ENCODE measurements at places on chromosomes 5 and 9. TPM values are rescaled to one million over a fixed set of nuclear protein-coding genes. Genes with fewer than 3 reads are reported as not detected.

GRCh38 chr5:157952374-157952685 lies 93.4 kb upstream of the CLINT1 start:
- peaks cover 13% of the 10 kb centered on the region for H3K4me1 ChIP-seq
- DNase-seq = no peak
- no peaks in the 10 kb centered on the region for H3K36me3 ChIP-seq
- no peak overlapping the region for H3K27ac ChIP-seq

DNA sequence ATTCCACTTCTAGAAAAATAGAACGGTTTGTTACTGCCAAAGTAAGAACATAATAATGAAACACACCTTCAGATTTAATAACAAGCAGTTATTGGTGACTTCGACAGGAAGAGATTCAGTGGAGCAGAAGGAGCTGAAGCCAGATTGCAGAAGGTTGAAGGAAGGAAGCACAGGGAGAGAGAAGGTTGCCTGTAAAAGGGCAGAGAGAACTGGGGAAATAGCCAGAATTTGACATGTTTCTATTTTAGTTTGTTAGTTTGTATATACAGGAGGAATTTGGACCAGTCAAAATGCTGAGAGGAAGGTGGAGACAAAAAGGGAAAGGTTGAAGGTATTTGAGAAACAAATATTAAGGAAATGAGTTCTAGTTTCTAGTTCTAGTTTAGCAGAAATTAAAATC lies 269.2 kb upstream of the ELAVL2 start:
- H3K36me3 ChIP-seq = no peaks in the 10 kb centered on the region
- DNase-seq = no peak
- H3K4me3 ChIP-seq = no peak overlapping the region
- H3K4me1 ChIP-seq = no peaks in the 10 kb centered on the region
- H3K27me3 ChIP-seq = no peaks in the 10 kb centered on the region

- H3K4me3 ChIP-seq = no peak overlapping the region
- no peaks in the 10 kb centered on the region for H3K27me3 ChIP-seq
- H3K27ac ChIP-seq = no peak overlapping the region
- no peak for DNase-seq
- peaks cover 32% of the 10 kb centered on the region for H3K4me1 ChIP-seq
- no peaks in the 10 kb centered on the region for H3K36me3 ChIP-seq
These were observed 266.1 kb downstream of the ZSWIM6 start for GRCh38 chr5:61598126-61598525.

DNA sequence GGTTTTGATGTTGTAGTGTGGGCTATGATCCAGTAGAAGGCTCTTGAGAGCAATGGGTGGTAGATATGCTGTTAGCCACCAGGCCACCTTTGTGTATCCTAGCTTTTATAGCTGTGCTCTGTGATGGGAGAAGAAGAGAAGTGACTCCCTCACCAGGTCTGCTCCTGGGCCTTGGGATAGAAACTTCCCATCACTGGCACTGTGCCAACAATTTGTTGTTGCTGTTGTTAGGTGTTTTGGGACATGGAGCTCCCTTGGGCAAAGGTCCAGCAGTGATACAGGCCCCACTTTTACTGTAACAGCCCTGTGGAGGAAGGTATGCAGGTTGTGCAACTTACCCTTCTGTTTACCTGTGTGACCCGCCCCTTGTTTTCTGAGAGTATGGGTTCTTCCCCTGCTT lies 570.9 kb upstream of the GRIN3A start:
- H3K27ac ChIP-seq = no peak overlapping the region
- no peaks in the 10 kb centered on the region for H3K36me3 ChIP-seq
- no peaks in the 10 kb centered on the region for H3K27me3 ChIP-seq
- DNase-seq = no peak
- no peaks in the 10 kb centered on the region for H3K4me1 ChIP-seq
- no peak overlapping the region for H3K4me3 ChIP-seq

DNA sequence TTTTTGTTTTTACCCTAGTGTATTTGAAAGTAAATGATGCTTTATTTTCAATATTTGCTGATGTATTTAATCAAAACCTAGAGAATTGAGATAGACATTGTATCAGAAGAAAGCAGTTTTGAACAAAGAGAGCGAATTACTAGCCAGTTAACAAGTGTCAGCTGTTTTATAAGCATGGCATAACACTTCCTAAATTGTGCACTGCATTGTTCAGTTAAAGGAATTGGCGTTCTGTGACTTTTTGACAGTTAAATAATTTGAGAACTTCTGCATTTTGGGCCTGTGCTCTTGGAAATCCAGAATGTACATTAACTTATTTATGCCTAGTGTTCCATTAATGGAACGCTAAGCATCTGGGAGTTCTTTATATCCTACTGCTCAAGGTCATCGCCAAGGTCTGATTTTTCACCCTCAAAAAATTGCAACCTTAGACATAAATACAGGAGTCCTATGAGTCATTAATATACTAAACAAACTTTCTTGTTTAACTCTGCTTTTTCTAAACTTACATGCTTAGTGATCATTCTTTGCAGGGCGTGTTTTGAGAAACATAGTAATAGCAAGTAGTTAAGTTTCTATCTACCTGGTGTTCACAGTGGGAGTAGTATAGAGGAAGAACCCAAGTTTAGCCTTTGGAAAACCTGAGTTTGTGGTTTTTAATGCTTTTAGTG lies 31.1 kb downstream of the RASA1 start:
- DNase-seq = no peak
- peaks cover 6% of the 10 kb centered on the region for H3K36me3 ChIP-seq
- H3K27ac ChIP-seq = no peak overlapping the region
- H3K4me1 ChIP-seq = peaks cover 10% of the 10 kb centered on the region
- no peaks in the 10 kb centered on the region for H3K27me3 ChIP-seq

DNA sequence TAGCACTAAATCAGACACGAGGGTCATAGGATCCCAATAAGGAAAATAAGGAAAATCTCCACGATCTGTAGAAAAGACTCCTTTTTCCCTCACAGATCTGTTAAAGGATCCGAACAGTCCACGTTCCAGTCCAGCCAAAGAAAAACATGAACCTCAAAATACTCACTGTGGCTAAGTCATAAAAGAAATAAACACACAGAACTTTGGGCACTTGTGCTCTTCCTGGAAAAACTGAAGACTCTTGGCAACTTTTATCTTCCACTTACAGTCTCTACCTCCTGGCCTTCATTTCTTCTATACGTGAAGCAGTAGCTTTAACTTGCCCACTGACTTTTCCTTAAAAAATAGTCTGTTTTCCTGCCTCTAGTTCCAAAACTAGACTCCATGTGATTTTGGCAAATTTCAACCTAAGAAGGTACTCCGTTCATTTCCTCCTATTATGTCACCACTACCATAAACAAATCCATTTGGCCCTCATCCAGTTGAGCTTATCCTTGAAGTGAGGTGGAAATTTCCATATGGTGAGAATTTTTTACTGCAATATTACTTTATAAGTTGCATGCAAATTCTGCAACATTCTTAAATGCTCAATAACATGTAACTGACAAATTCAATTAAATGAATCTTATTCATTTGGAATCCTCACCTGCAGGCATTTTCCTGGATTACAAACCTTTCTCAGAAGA lies 5.3 kb upstream of the LHFPL2 start:
- peaks cover 36% of the 10 kb centered on the region for H3K4me1 ChIP-seq
- no peaks in the 10 kb centered on the region for H3K27me3 ChIP-seq
- no peak overlapping the region for H3K4me3 ChIP-seq
- H3K27ac ChIP-seq = no peak overlapping the region
- no peak for DNase-seq

DNA sequence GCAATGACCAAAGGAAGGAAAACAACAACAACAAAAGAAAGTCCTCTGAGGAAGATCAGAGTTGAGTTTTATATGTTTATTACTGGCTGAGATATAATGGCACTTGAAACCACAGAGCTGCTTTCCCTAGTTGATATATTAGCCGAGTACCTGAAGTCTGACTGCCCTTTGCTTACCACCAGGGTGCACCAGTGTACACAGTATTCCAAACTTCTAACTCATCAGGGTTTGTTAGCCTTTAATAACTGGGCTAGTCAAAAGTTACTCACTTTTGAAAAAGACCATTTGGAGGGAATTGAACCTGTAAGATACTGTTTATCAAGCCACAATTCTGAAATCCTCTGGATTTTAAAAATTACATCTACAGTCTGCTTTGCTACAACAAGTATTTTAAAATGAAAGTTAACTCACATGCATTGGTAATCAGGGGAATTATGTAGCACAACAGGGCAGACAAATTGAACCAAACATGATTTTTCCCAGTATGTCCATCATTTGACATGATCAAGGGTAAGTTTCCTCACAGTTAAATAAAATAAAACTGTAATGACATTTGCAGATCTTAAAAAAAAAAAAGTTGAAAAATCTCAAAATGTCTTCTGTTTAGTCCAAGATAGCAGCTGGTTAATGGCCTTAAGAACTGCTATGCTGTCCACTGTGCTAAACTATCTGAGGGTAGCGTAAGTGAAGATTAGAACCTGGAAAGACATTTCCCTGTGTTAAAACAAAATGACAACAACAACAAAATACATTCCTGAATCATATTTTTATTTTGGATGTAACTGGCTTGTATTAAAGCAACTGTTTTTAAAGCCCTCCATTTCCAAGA lies 57.3 kb upstream of the C6 start:
- no peak for DNase-seq
- peaks cover 2% of the 10 kb centered on the region for H3K4me1 ChIP-seq
- peaks cover 4% of the 10 kb centered on the region for H3K27me3 ChIP-seq

The PRELID1 gene
- total RNA-seq = 80.5 TPM

The HSPA5 gene
- total RNA-seq = 253 TPM

Data from mesothelial cell of epicardium (in vitro differentiated cells).